ENCODE measurements at places on chromosomes 2 and 18. TPM values are rescaled to one million over a fixed set of nuclear protein-coding genes. Genes with fewer than 3 reads are reported as not detected.
A peak's percentile ranks its signal among the peaks of the same experiment; 100 is the strongest.

SLC30A3 gene
- 8.1 TPM for total RNA-seq

PLCD4 gene
- total RNA-seq, result 0.82 TPM

TMEM87B gene
- 5.6 TPM for total RNA-seq

- no peaks in the 10 kb centered on the region for H3K27me3 ChIP-seq
- peak; percentile 47 for DNase-seq
- H3K4me1 ChIP-seq, result peaks cover 11% of the 10 kb centered on the region
- H3K4me3 ChIP-seq, result no peak overlapping the region
- H3K27ac ChIP-seq, result peak overlapping the region; percentile 45
Measured at GRCh38 chr2:96808176-96808837, 7.8 kb upstream of the CNNM3 start.

DNA sequence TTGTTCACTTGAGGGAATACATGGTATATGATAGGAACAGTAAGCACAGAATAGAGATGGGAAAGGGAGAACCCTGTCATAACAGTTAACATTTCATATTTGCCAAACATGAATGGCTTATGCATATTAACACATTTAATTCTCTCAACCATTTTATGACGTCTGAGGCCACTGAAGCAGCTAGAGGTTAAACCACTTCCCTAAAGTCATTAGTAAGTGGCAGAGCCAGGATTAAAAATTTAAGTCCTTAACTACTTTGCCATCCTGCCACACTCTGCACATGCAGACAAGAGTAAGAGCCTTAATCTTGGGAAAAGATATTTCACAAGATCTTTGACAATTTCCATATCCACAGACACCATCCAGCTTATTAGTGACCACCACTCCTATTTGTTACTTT is 2.1 kb downstream of the LIPT1 start:
- DNase-seq, result no peak
- no peak overlapping the region for H3K4me3 ChIP-seq
- peaks cover 54% of the 10 kb centered on the region for H3K36me3 ChIP-seq
- H3K27me3 ChIP-seq, result no peaks in the 10 kb centered on the region
- H3K4me1 ChIP-seq, result peaks cover 22% of the 10 kb centered on the region

- H3K4me3 ChIP-seq, result no peak overlapping the region
- no peaks in the 10 kb centered on the region for H3K36me3 ChIP-seq
- H3K27ac ChIP-seq, result no peak overlapping the region
- no peak for DNase-seq
- H3K27me3 ChIP-seq, result no peaks in the 10 kb centered on the region
Measured at GRCh38 chr2:138424436-138425140, 77.0 kb upstream of the SPOPL start.

- H3K4me3 ChIP-seq, result no peak overlapping the region
- DNase-seq, result no peak
- H3K27me3 ChIP-seq, result no peaks in the 10 kb centered on the region
- H3K4me1 ChIP-seq, result peaks cover 63% of the 10 kb centered on the region
- H3K27ac ChIP-seq, result no peak overlapping the region
Measured at GRCh38 chr18:7885865-7886264, 318.7 kb downstream of the PTPRM start.

GRCh38 chr2:118103951-118104940 is 16.0 kb downstream of the INSIG2 start:
- H3K4me1 ChIP-seq, result no peaks in the 10 kb centered on the region
- no peaks in the 10 kb centered on the region for H3K36me3 ChIP-seq
- H3K27me3 ChIP-seq, result no peaks in the 10 kb centered on the region
- no peak overlapping the region for H3K4me3 ChIP-seq

DNA sequence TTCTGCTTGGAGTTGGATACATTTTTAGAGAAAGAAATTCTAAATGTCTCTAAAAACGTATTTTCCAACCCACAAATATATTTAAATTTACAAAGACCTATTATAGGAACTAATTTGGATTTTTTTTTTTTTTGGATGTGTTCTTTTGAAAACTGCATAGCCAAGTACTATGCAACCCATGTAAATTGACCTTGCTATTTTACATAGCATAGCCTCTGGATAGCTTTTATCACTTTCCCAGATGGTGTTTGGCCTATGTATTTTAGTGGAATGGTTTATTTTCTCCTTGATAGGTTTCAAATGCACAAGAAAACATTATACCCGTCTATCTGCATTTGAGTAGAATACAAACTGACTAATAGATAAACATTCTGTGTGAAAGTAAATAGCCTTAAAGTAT is 130.0 kb downstream of the FIGN start:
- H3K27me3 ChIP-seq, result no peaks in the 10 kb centered on the region
- no peak overlapping the region for H3K27ac ChIP-seq
- H3K4me1 ChIP-seq, result peaks cover 8% of the 10 kb centered on the region
- peaks cover 15% of the 10 kb centered on the region for H3K36me3 ChIP-seq
- no peak overlapping the region for H3K4me3 ChIP-seq

DNA sequence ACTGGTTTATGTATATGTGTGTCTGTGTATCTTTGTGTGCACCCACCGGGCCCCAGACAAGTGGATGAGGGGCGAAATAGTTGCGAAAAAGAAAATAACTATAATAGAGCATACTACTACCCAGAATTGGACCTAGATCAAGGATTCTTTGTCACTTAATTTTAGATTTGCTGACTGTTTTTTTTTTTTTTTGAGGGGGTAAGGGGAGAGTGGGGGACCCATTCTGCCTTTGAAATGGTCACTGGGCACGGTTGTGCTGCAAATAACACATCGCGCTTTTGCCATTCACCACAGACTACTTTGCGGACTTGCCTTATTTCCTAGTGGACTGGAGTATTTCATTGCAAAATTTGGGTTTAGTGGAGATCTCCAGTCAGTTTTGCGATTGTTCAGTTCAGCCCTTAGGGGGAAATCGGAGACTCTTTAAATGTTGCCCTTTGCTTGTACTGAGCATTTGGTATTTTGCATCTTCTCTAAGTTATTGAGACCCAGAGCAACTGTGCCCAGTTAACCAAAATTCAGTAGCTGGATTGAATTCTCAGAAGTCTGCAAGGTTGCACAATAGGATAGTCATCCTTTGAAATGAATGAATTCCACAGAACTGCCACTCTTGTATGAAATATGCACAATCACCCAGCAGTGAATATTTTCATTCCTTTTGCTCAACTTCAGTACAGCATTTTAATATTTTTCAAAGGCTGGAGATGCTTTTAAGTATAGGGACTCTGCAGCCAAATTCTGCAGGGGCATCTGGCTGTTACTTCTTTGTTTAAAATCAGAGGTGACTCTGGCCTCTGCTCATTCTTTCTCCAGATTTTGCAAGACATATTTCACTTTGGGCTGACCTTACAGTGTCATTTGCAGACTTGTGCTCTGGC is 2.9 kb downstream of the TRIB2 start:
- peak overlapping the region; percentile 99 for H3K27ac ChIP-seq
- DNase-seq, result no peak
- H3K4me3 ChIP-seq, result peak overlapping the region; percentile 97
- no peaks in the 10 kb centered on the region for H3K27me3 ChIP-seq

- no peaks in the 10 kb centered on the region for H3K4me1 ChIP-seq
- H3K27me3 ChIP-seq, result no peaks in the 10 kb centered on the region
- H3K27ac ChIP-seq, result no peak overlapping the region
- H3K4me3 ChIP-seq, result no peak overlapping the region
- H3K36me3 ChIP-seq, result no peaks in the 10 kb centered on the region
Measured at GRCh38 chr2:143839456-143839855, 680.5 kb downstream of the ZEB2 start.

DNA sequence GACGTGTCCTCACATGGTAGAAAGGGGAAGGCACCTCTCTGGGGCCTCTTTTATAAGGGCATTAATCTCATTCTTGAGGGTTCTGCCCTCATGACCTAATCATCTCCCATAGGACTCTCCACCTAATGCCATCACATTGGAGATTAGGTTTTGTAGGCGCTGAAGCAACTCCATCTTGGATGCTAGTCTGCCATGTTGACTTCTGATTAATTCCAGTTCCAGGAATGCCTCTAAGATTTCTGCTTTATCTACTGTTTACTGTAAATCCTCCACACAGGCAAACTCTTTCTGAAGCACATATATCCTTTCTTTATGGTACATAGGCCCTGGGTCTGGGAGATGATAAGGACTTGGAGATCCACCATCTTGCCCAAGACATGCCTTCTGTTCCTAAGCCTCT is 49.3 kb upstream of the YWHAQ start:
- H3K36me3 ChIP-seq, result no peaks in the 10 kb centered on the region
- H3K27me3 ChIP-seq, result no peaks in the 10 kb centered on the region
- H3K27ac ChIP-seq, result no peak overlapping the region
- no peak overlapping the region for H3K4me3 ChIP-seq
- peaks cover 7% of the 10 kb centered on the region for H3K4me1 ChIP-seq
- DNase-seq, result no peak

DNA sequence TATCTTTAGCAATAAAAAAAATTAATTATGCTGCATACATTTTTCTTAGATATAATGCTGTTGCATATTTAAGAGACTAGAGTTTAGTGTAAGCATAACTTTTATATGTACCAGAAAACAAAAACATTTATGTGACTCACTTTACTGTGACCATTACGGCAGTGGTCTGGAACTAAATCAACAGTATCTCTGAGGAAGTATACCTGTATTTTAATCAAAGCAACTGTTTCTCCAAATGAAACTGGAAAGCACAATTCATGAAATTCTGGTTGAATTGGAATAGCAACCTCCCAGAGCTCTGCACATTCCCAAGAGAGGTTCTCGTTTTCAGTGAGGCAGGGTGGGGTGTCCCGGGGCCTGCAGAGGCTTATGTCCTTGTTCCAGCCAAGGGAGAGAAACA is 112.2 kb upstream of the TACR1 start:
- no peaks in the 10 kb centered on the region for H3K27me3 ChIP-seq
- no peak overlapping the region for H3K4me3 ChIP-seq
- no peaks in the 10 kb centered on the region for H3K4me1 ChIP-seq
- no peak for DNase-seq

- H3K36me3 ChIP-seq, result no peaks in the 10 kb centered on the region
- H3K27me3 ChIP-seq, result no peaks in the 10 kb centered on the region
- H3K4me3 ChIP-seq, result no peak overlapping the region
- H3K27ac ChIP-seq, result no peak overlapping the region
Measured at GRCh38 chr2:46825939-46826568, 89.6 kb downstream of the MCFD2 start.
